RPMI7951 (cell line): ENCODE measurements at places on chromosomes 2 and 18.
A peak's percentile ranks its signal among the peaks of the same experiment; 100 is the strongest.

GRCh38 chr2:44569491-44569890 is 207.7 kb downstream of the CAMKMT start:
- no peak for DNase-seq

- DNase-seq = no peak
Observed at GRCh38 chr2:18253686-18254197, 306.7 kb downstream of the RDH14 start.

GRCh38 chr18:57727952-57728807 is 74.9 kb downstream of the ATP8B1 start:
- peak; percentile 69 for DNase-seq

DNA sequence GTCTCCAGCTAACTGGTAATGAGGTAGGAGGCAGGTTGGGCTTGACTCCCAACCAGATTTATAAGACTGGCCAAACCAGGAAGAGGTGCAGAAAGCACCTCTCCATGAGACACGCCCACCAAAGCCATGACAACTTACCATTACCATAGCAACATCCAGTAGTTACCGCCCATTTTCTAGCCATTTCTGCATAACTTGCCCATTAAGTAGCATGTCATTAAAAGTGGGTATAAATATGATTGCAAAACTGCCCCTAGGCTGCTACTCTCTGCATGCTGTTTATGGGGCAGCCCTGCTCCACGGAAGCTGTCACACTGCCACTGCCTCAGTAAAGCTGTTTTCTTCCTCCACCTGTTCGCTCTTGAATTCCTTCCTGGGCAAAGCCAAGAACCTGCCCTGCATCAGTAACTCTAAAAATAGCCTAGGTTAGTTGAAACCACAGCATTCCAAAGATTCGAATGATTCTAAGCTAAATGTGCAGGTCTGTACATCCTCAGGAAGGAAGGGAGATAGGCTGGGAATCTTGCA is 131.9 kb downstream of the ATL2 start:
- no peak for DNase-seq

- DNase-seq = no peak
Observed at GRCh38 chr2:26847307-26847654, 651 bp upstream of the DPYSL5 start.
